ENCODE measurements at places on chromosomes 2 and 18.

DNA sequence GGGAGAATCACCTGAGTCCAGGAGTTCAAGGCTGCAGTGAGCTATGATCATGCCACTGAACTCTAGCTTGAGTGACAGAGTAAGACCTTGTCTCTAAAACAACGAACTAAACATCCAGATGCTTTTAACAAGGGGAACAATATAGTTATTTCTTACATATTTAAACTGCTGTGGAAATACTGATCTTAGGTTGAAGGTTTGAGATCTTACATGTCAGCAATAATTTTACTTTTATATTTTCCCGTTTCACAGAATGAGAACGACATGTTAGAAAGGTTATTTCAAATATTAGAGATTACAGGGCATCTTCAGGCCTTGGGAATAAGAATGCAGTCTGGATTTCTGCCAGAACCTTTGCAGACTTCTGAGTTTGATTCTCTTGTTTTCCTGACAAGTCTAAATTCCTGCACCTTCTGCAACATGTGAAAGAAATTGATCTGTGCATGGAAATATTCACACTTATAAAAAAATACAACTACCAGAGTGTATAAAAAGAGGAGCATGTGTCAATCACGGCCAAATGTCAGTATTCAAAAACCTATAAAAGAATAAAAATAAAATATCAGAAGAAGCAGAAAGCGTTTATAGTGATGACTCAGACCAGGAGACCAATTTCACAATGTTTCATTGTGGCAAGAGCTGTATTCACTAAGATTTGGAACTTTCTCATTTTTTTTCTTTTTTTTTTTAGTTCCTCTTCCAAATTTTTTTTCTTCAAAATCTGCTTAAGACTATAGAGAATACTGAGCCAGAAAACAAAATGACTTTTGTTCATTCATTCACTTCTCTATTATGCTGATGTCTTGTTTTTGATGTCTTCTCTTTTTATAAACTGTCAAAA lies 29.6 kb downstream of the COLEC12 start:
- H3K4me3 ChIP-seq, result no peak overlapping the region
- no peak for DNase-seq
- no peaks in the 10 kb centered on the region for H3K27me3 ChIP-seq

- no peaks in the 10 kb centered on the region for H3K27me3 ChIP-seq
- H3K4me1 ChIP-seq, result peaks cover 8% of the 10 kb centered on the region
- no peak for DNase-seq
- no peaks in the 10 kb centered on the region for H3K36me3 ChIP-seq
- H3K4me3 ChIP-seq, result no peak overlapping the region
These were observed 76.2 kb downstream of the MOGAT1 start for GRCh38 chr2:222747526-222748160.

DNA sequence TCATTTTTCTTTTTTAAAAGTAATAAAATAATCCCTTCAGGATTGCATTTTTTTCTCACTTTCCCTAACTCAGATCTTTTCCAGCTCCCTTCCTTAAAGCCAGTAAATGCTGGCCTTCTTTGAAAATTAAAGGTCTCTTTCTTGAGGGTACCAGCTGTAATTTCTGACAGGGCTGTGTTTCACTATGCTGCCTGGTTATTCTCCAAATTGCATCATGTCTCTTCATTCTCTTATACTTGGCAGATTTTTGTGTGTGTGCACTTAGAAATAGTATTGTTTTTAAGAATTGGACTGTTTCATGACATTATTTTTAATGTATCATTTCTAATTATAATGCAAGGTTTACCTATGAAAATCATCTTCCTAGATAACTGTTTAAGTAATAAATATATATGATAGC lies 72.0 kb upstream of the EPB41L5 start:
- H3K27ac ChIP-seq, result no peak overlapping the region
- DNase-seq, result no peak
- no peaks in the 10 kb centered on the region for H3K27me3 ChIP-seq
- H3K36me3 ChIP-seq, result no peaks in the 10 kb centered on the region

- no peaks in the 10 kb centered on the region for H3K36me3 ChIP-seq
- DNase-seq, result peak; percentile 10
- peaks cover 41% of the 10 kb centered on the region for H3K4me1 ChIP-seq
- peak overlapping the region; percentile 99 for H3K4me3 ChIP-seq
These were observed 993 bp downstream of the RBMS1 start for GRCh38 chr2:160492401-160493226.

DNA sequence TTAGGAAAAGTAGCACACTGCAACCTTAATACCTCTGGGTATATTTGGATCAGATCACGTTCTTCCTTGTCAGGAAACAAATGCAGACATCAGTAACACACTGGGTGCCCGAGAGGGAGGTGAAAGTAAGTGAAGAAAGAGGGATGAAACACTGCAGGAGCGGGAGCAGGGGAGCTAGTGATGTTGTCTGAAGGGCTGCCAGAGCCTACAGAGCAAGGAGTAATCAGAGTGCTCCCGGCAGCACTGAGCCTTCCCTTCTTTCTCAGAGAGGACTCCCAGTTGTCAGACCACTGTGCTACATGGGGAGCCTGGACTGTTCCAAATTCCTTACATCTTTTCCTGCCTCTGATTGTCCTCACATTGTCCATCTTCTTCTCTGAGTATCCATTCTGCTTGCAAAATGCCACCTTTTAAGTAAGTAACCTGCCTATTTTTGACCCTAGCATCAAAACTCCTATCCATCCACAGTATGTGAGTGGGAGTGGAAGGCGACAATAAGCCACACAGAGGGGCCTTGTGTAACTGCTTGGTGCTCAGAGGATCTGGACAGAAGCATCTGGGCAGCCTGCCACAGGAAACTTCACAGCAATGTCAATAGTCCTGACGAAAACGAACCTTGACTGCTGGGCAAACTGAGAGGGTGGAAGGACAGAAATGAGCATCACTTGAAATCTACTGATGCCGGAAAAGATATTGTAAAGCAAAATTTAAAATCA lies 10.8 kb upstream of the NAB1 start:
- H3K27me3 ChIP-seq, result no peaks in the 10 kb centered on the region
- no peak overlapping the region for H3K4me3 ChIP-seq
- H3K27ac ChIP-seq, result peak overlapping the region; percentile 72

GRCh38 chr2:96308248-96308647 lies 2.9 kb upstream of the SNRNP200 start:
- peaks cover 3% of the 10 kb centered on the region for H3K36me3 ChIP-seq
- no peak overlapping the region for H3K4me3 ChIP-seq
- H3K27me3 ChIP-seq, result no peaks in the 10 kb centered on the region
- H3K4me1 ChIP-seq, result peaks cover 17% of the 10 kb centered on the region

DNA sequence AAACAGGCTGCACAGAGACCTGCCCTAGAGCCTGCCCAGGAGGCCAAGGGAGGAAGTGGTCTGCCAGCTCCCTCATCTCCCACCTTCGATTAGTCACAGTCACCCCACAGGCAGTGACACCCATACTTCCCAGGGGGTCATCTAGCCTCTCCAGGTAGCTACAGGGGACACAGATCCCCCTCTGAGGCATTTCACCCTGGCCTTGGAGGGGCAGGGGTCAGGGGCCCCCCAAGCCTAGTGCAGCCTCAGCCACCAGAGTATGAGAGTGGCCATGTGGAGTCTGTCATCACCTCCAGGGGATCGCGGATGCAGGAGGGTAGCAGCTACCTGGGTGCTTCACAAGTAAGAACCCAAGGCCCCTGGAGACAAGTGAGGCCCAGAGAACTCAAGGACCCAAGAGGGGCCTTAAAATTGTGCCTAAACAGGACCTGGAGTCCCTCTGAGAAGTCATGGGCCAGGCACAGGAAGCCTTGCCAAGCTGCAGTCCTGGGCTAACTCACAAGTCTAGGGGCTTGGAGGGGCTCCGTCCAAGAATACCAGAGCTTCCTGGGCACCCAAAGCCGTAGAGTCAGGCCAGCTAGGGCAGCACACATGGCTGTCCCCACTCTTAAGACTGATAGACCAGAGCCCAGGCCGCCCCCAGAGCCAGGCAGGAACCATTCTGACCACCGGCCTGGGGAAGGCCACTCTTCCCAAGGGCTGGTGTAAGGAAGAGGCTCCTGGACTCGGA lies 354.3 kb upstream of the ID2 start:
- no peaks in the 10 kb centered on the region for H3K4me1 ChIP-seq
- no peaks in the 10 kb centered on the region for H3K36me3 ChIP-seq
- no peak overlapping the region for H3K4me3 ChIP-seq
- no peak overlapping the region for H3K27ac ChIP-seq
- DNase-seq, result no peak

DNA sequence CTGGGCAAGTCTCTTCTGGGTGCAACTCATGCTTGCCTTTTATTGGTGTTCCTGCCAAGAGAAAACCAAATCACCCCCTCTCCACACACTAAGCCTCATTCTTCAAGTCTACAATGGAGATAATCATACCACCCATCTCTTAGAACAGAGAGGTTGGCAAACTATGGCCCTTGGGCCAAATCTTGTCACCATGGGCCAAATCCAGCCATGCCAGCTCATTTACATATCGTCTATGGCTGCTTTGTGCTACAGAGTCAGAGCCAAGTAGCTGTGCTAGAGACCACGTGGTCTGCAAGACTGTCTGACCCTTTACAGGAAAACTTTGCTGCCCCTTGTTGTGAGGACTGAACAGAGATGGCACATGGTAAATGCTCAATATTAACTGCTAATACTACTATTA lies 270.3 kb upstream of the PARD3B start:
- H3K27ac ChIP-seq, result no peak overlapping the region
- H3K36me3 ChIP-seq, result no peaks in the 10 kb centered on the region
- H3K4me1 ChIP-seq, result peaks cover 12% of the 10 kb centered on the region
- no peaks in the 10 kb centered on the region for H3K27me3 ChIP-seq
- no peak for DNase-seq

DNA sequence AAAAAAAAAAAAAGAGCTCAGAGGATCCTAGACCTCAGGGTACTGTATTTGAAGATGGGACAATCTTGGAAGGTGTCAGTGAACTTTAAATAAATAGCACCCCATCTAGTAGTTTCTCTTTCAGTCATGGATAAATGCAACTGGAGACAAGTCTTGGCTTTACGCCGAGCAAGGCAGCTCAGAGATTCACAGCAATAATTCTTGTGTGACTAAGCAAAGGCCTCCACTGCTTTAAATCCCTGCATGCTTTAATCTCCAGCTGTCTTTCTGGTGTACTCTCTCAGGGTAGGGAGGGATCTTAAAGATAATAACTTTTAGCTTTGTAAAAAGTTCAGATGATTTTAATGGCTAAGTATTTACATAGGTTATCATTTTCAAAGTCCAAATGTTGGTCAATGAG lies 36.3 kb downstream of the NRXN1 start:
- DNase-seq, result no peak
- no peaks in the 10 kb centered on the region for H3K4me1 ChIP-seq
- H3K27me3 ChIP-seq, result no peaks in the 10 kb centered on the region
- H3K36me3 ChIP-seq, result no peaks in the 10 kb centered on the region
- H3K4me3 ChIP-seq, result no peak overlapping the region

DNA sequence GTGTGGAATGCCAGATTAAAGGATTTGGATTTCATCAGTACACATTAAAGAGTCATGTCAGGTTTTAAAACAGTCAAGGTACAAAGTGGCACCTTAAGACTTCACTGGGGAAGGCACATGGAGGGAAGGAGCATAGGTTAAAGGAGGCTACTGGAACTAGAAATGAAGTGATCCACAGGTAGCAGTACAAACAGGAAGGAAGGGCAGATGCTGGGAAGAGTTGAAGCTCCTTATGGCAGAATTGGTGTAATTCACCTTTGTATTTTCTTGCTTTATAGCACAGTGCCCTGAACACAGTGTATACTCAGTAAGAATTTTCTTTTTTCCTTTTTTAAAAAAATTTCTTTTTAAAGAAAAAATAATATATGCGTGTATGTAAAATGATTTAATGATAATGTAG lies 177.1 kb downstream of the BABAM2 start:
- H3K27ac ChIP-seq, result no peak overlapping the region
- H3K4me3 ChIP-seq, result no peak overlapping the region
- H3K36me3 ChIP-seq, result no peaks in the 10 kb centered on the region
- no peaks in the 10 kb centered on the region for H3K27me3 ChIP-seq
- DNase-seq, result no peak
- H3K4me1 ChIP-seq, result no peaks in the 10 kb centered on the region

- H3K4me3 ChIP-seq, result no peak overlapping the region
- H3K36me3 ChIP-seq, result peaks cover 3% of the 10 kb centered on the region
- H3K27me3 ChIP-seq, result no peaks in the 10 kb centered on the region
- H3K4me1 ChIP-seq, result peaks cover 3% of the 10 kb centered on the region
- H3K27ac ChIP-seq, result no peak overlapping the region
These were observed 186.8 kb upstream of the PGAP1 start for GRCh38 chr2:197113275-197113711.

All from thoracic aorta (tissue), 2 donors.